Motor neuron (in vitro differentiated cells): ENCODE measurements at places on chromosomes 2 and 18.

- ATAC-seq, result peak; percentile 97
Observed at GRCh38 chr2:62287899-62288880, 92.3 kb downstream of the B3GNT2 start.

DNA sequence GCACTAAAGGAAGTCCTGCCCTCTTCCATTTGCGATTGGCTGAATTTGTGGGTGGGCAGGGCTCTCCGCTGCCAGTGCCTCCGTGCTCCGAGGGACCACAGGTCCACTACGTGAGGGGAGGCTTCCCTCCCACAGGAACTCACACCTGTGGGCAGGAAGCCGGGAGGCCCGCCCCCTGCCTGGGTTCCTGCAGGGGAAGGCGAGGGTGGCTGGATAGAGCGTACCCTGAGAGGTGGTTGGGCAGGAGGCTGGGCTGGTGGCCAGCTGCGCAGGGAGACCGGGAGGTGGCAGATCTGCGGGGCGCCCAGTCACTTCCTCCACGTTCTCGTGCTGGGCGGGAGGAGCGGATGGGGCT lies 47.0 kb upstream of the PTH2R start:
- ATAC-seq, result no peak

- ATAC-seq, result no peak
Observed at GRCh38 chr18:21998486-21998885, 170.9 kb upstream of the GATA6 start.

DNA sequence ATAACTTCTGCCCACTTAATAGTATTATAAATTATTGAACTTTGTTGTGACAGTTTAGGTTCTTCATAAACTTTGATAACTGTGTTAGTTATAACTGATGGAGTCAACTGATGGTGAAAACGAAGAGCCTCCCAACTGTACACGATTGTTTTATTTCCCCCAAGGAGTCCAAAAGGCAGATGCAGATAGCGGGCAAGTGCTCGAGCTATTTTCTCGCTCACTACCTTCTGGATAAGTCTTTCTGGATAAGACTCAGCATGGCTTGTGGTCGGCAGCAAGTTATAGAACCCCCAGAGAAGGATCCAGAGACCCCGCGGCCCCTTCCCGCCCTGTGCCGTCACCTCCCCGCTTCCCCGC lies 517 bp downstream of the GCFC2 start:
- no peak for ATAC-seq

GRCh38 chr2:57758686-57759085 lies 287.9 kb upstream of the VRK2 start:
- no peak for ATAC-seq

DNA sequence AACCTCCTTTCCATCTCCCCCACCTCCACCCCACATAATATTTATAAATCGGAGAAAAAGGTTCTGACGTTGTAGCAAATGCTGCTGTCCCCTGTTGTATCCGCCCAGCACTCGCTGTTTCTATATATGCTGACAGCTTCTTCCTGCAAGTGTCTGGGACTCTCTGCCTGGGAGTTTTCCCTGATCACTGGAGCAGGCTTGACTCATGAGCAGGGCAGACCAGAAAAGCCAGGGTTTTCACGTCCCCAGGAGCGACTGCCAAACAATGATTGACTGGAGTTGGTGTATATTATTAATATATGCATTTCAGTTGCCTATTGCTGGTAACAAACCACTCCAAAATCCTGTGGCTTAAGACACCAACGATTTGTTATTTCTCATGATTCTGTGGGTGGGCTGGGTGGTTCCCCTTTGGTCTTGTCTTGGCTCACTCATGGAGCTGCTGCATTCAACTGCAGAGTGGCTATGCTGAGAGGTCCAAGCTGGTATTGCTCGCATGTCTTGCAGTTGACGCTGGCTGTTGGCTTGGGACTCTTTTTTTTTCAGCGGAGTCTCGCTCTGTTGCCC lies 21.2 kb upstream of the ASXL2 start:
- no peak for ATAC-seq
